ENCODE measurements at places on chromosomes 11 and 22.
A peak's percentile ranks its signal among the peaks of the same experiment; 100 is the strongest.

- no peak for DNase-seq
These were observed 2.5 kb downstream of the PNPLA5 start for GRCh38 chr22:43889201-43889859.

DNA sequence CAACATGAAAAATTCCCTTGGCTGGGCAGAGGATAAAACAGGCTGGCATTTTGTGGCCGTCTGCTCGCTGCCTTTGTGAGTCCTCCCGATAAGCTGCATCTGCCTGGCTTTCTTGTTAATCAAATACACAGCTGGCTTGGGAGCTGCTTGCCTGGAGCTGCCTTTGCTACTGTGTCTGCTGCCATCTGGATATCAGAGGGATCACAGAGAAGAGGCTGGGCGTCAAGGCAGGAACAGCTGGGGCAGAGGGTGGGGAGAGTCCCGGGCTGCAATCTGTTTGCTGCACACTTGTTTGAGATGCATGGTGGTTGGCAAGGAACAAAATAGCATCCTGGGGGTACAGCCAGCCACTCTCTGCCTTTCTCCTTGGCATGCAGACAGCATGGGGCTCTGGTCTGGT is 36.0 kb downstream of the COMMD9 start:
- DNase-seq, result no peak

- DNase-seq, result no peak
These were observed 12.6 kb downstream of the MS4A15 start for GRCh38 chr11:60769273-60769672.

DNA sequence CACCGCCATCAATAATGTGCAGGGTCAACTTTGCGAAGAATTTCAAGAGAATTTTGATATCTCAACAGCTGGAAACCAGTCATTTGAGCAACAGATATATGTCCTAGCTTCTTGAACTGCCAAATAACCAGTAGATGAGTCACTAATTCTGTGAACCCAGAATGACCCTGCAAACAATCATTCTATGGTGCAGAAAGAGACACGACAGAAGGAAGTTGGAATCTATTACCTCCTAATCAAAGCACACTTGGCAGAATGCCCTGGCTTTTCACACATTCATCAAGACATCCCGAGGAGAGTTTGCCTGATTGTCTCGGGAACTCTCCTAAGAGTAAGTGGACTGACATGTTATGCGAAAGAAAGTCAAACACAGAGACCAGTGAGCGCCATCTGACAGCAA is 621.1 kb downstream of the OPCML start:
- no peak for DNase-seq

GRCh38 chr11:46102843-46103242 is 18.4 kb downstream of the PHF21A start:
- DNase-seq, result no peak

DNA sequence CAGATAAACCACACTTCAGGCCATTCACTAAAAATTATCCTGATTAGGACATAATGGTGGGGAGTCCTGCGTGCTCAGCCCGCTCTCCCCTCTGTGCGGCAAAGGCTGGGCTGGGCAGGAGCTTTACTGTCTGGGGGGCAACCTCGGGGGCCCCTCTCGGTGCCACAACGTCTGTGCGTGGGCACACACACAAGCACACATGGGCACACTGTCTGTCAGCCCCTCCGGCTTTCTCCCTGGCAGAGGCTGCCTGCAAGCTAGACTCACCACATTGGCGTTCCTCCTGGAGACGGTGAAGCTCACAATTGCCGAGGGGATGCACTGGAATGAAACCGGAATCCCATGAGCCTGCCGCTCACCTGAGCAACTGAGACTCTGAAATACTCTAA is 5.2 kb downstream of the MLC1 start:
- no peak for DNase-seq

GRCh38 chr11:72070491-72070890 is 9.9 kb downstream of the NUMA1 start:
- DNase-seq, result no peak

DNA sequence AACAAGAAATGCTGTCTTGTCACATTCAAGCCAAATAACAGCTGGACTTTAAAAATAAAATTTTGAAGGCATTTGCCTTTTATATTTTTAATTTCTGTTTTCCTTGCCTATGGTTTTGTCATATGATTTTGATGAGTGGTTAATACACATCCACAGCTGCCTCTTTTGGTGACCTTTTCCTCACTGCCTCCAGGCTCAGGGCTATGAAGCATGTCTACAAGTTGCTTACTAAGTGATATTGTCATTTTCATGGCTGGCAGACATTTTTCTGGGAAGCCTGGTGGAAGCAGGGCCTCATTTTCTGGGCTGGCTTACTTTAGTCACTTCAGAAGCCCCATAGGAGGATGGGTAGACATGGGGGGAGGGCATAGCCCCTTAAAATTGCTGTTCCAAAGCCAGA is 344.9 kb downstream of the SOX6 start:
- no peak for DNase-seq

DNA sequence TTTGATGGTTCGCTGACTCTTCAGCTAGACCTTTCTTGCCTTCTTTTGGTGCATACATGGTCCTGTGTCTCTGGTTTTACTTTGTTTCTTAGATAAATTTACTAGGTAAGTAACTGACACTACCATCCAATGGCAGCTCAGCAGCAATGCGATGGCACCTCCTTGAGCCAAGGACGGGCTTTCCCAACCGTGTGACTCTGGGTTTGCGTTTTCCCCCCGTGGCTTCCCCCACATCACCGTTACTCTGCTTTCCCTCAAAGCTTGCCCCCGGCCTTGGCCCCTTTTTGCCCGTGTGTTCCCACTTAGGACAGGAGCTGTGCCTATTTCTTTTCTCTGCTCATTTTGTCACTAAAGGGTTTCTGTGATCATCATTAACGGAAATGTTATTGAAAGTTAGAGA is 41.5 kb downstream of the TBC1D22A start:
- DNase-seq, result no peak

DNA sequence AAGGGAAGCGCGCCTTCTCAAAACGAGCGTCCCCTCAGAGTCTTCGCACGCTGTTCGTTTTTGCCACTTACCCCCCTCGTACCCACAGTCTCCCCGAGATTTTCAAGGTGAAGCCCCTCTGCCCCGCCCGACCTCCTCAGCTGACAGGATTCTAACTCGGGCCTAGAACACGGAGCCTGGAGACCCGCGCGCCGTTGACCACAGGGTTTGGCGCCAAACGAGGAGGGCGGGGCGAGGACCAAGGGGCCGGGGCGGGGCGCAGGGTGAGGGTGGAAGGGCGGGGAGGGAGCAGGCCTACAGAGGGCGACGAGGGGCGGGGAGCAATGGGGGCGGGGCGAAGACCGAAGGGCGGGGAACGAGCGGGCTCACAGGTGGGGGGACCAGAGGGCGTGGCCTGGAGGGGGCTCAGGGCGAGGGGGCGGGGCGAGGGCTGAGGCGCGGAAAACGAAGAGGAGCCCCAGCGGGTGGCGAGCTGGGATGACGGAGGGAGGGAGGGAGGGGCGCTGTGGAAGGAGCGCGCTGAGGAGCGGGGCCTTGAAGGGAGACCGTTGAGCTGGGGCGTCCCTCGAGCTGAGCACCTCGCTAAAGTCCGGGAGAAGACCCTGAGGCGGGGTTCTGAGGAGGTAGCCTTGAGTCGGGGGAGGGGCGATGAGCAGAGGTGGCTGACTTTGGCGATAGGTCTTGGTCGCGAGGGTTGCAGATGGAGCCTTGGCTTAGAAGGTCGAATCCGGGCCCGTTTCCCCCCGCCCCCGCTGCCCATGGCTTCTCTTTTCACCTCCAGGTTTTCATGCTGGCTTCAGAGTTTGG is at the start of gene DMC1:
Gene DMC1, minus strand, starts transcription at position 212 of the 807 bp plus-strand sequence. CDS start 1,927 bp downstream, outside the sequence.
- peak; percentile 84 for DNase-seq

GRCh38 chr11:113113801-113114704 is 152.8 kb downstream of the NCAM1 start:
- no peak for DNase-seq

GRCh38 chr11:132858223-132858622 is 674.1 kb downstream of the OPCML start:
- DNase-seq, result no peak

DNA sequence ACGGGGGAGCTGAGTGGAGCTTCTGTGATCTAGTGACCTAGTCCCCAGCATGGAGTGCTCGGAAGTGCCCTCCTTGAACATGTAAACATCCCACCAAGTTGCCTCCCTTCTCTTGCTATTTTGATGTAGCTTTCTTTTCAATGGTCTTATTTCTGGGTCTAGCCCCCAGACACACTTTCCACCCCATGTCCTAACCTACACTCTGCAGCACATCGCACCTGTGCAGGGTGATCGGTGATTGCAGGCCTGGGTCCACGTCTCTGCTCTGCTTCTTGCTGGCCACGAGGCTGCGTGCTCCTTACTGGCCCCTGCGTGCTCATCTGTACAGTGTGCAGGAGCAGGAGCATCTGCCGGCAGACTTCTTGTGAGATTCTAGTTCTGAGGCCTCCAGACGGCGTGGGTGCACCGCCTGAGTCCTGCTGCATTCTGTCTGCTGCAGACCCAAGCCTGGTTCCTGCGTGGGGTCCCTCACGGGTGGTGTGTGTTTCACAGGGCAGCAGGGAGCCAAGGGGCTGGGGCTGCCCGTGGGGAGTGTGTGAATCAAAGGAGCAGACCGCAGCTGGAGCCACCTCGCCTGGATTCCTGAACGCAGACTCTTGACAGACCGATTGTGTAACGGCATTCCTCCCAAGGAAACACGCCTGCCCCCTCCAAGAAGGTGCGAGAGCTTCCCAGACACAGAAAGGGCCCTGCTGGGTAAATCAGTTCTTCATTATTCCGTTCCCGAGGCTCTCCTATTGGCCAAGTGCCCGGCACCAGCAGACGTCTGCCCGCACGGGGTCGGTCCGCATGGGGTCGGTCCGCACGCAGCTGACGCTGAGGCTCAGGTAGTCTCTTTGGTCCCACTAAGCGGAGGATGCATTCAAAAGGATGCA is 44.4 kb upstream of the MYEOV start:
- no peak for DNase-seq

GRCh38 chr11:79982185-79982584 is 541.4 kb upstream of the TENM4 start:
- DNase-seq, result no peak

DNA sequence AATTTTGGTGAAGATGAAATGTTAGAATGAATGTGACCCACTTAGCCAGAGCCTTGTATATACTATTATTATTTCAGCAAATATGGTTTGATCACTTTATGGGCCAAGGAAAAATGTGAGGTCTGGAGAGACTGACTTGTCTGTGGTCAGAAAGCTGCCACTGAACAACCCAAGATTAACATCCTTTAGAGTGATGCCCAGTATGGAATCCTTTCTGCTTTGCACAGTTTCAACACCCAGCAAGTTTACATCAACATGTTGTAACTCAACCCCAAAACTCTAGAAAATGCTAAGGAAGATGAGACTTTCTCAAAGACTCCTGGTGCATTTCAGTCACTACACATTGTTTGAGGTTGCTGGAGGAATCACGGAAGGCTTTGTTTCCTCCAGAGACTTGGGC is 107.7 kb downstream of the SNX19 start:
- DNase-seq, result no peak

DNA sequence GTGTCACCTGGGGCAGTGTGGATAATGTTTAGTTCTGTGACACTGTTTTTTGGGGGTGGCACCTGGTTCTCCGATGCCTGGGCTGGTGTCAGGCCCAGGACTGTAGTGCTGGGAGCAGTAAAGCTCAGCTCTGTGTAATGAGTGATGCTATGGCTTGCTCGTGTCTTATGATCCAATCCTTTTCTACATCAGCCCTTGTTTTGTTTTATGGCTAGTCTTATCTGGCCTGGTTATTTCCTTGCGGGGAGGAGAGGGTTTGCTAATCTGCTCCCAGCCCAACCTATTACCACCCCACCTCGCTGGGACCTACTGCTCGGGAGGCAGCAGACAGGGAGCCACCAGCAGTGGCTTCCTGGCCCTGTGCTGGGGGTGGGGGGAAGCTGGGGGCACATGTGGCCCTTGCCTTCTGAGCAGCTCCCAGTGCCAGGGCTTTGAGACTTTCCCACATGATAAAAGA is 35.0 kb upstream of the TPBGL start:
- DNase-seq, result no peak

DNA sequence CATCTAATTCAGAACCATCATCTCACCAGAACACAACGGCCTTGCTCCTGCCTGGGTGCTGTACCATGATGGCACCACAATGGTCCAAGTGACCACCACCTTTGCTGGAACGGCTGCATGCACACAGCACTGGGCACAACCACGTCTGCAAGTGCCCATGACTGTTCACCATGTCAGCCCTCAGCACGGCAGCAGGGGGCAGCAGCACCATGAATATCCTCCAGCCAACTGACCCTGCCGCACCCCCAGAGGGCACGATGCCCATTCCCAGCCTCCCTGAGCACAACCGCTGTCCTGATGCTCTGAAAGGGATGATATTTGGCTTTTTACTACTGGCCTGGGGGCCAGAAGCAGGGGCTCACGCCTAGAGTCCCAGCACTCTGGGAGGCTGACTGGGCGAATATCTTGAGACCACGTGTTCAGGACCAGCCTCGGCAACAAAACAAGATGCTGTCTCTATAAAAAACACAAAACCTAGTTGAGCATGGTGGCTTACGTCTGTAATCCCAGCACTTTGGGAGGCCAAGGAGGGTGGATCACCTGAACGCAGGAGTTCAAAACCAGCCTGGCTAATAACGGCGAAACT is 25.7 kb downstream of the DRD4 start:
- peak; percentile 15 for DNase-seq

DNA sequence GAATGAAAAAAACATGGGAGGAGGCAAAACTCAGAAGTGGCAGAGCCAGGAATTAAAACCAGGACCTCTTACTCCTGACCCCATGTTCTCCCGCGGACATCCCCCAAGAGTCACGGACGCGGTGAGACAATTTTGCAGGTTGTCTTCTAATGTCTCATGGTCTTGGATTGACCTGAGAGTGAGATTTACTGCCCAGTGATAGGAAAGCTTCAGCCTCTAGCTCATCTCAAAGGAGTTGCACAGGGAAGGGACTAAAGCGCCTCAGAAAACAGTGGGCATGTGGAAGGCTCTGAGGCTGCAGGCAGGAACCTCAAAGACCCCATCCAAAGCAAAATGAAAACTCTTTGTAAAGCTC is 197.4 kb downstream of the ADAMTS15 start:
- DNase-seq, result no peak

GRCh38 chr11:72069787-72070251 is 10.5 kb downstream of the NUMA1 start:
- DNase-seq, result peak; percentile 21

DNA sequence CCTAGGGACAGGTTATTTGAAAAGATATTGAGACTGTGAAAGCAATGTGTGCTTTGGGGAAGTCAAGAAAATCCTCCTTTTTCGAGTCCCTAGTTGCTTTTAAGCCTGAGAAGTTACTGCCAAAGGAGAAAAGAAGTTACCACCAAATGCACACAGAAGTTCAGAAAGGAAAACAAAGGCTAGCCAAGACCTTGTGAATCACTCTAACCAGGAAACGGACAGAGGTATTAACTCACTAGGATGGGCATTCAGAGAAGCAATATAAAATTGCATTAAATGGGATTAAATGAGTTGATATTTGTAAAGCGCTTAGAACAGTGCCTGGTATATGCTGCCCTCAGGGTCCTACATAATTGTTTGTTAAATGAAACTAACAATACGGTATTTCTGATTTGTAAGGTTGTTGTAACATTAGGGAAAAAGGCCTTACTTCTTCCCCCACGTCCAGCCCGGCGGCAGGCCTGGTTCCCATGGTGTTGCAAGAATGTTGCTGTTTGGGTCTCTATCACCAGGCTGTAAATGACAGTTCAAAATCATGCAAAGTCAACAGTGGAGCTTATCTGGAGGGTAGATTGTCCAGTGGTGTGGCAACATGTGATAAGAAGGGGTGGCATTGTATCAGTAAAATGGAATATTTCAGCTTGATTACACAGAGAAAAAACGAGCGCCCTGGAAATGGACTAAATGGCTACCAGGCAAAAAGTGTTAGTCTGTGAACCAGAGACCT is 7.1 kb downstream of the TMA7B start:
- DNase-seq, result no peak

GRCh38 chr11:60164550-60165075 is 18.3 kb downstream of the MS4A6A start:
- DNase-seq, result peak; percentile 13

- DNase-seq, result no peak
These were observed 191.8 kb upstream of the NECTIN1 start for GRCh38 chr11:119920666-119921387.

Data from T-helper 2 cell treated with Interferon-gamma antibody and Interleukin-4, amounts not matched to agents 5 μg/mL and 100 μg/mL, for 36 hours (primary cell).